ENCODE measurements at places on chromosomes 6 and 20.
A peak's percentile ranks its signal among the peaks of the same experiment; 100 is the strongest.

GRCh38 chr6:68958327-68958726 is 323.2 kb downstream of the ADGRB3 start:
- no peak for DNase-seq

DNA sequence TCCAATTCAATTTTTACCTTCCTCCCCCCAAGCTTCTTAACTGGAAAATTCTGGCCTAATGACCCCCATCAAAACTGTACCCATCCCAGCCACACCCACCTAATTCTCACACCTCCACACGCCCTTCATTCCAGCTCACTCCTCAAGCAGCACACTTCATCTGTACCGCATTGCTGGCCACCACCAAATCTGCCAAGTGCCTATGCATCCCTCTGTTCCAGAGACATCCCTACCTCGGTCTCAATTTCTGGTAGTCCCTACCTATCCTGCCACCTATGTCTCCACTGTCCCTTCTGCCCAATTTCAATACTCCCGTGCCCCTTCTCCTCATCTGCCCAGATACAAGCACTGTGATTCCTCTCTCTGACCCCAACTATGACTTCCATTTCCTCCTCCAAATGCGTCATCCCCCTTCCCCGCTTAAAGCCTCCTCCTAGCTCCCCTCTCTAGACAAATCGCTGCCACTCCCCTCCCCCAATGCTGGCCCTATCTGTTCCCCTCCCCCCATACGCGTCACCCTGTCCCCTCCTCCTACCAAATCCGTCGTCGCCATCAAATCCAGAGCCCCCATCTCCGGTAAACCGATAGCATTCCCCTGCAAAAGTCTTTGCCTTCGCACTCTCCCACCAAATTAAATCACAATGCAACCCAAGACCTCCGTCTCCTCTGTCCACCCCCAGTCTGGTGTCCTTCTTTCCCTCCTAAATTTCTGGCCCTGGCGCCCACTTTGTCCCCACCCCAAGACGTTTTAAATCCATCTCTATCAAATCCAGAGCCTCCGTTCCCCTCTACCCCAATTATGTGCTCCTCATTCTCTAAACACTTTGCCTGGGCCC is 1.2 kb downstream of the MTCH1 start:
- DNase-seq, result peak; percentile 83

DNA sequence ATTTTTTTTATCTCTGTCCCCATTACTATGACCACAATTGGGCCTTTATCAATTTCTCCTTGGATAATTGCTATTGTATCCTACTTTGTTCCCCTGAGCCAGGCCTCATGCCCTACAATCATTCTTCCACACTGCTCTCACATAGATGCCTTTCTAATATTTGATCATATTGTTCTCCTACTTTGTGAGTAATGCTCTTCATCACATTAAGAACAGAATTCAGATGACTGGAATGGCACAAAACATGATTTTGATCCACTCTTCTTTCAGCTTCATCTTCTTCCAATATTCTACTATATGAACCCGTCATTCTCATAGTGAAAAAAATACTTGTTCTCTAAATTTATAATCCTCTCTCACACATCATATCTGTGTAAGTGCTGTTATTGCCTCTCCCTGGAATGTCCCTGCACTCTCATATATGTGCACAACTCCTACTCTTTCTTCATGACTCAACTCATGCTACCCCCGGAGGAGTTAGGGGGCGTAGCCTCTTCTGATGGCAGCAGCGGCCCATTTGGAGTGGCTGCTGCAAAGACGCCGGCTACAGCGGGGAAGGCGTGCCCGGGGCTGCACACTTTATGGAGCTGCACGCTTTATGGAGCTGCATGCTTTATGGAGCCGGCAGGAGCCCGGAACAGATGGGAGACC is 25.3 kb upstream of the HACE1 start:
- no peak for DNase-seq

- peak; percentile 72 for DNase-seq
Observed at GRCh38 chr6:107646176-107646575, 156.3 kb downstream of the SOBP start.

DNA sequence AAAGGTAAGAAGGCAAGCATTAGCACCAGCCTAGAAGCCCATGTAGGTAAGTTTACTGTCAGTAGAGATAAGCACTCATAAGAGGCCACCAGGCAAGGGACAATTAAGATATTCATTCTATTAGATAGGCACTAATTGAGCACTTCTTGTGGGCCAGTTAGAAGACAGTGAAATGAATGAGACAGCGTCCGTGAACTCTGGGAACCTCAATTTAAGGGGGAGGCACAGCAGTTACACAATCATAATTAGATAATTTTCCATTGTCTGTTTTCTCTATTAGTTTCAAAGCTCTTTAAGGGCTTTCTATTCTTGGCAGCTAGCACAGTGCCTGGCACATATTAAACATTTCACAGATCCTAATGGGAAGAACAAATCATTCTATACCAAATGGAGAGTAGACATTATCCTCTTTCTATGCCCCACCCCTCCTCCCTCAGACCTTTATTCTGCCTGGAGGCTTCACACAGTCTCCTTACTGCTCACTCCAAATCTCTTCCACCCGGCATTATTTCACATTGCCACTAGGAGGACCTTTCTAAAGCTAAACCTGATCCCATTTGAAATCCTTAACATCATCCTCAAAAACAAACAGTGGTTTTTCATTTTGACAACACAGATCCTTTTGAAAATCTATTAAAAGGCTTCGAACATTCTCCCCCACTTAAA is 529.6 kb downstream of the ADGRB3 start:
- no peak for DNase-seq

DNA sequence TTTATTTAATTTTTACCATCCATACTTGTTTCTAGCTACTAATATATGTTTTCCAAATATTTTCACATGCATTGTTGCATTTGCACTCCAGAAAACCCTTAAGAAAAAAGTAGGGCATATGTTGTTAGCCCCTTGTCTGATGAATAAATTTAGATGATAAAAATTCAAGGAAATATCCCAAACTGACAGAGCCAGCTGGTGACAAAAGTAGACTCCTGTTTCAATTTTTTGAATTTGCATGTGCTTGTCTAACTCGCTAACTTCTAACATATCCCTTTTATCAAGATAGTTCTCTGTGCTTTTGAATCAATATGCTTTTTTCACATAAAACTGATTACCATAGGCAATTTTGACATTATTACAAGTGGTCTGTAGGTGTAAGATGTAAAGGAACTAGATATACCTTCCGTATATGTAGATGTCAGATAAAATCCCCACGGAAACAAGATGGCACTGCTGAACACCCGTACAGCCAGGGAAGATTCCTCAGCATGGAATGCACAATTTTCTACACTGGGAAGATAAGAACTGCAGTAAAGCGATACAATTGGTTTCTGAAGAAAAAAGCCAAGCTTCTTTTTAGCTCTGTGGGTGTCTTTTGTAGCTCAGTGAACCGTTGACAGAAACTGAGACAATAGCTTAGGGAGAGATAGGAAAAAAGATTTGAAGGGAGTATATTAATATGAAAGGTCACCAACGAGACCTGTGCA is 437.6 kb upstream of the RNF217 start:
- DNase-seq, result no peak

DNA sequence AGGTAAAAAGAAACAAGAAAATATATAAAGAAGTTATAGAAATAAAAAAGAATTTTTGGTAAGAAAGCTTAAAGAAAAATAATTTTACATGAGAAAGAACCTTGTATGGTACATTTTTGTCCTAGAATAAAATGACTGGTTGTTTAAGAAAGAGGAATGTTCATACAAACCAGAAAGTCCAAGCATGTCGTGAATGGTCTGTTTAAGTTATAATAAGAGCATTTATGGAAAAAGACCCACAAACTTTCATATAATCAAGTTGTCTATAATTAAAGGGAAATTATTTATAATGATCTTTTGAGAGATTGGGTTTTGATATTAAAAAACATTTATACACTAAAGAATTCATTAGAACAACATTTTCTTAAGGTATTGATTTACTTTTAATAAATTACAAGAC is 27.8 kb upstream of the FAM110A start:
- DNase-seq, result no peak

- no peak for DNase-seq
Observed at GRCh38 chr6:79841577-79842375, 105.6 kb downstream of the ELOVL4 start.

- DNase-seq, result no peak
Observed at GRCh38 chr6:34510299-34510698, 44.4 kb downstream of the PACSIN1 start.

- no peak for DNase-seq
Observed at GRCh38 chr6:37060195-37060559, 54.7 kb downstream of the FGD2 start.

DNA sequence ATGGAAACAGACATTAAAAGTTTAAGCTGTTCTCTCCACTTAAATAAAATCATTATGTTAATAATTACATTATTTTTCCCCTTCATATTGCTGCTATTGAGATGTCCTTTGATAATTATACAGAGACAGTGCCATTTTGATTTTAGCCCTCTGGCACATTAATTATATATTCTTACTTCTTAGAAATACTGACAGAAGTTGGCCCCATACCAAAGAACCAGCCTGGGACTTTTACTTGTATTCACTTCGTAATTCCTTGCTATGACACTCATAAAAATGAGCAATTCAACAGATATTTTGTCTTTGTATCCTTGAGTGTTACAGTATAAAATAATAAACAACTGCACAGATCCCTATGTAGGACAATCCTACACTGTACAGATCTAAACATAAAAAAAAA is 743.7 kb downstream of the TBC1D32 start:
- DNase-seq, result no peak

DNA sequence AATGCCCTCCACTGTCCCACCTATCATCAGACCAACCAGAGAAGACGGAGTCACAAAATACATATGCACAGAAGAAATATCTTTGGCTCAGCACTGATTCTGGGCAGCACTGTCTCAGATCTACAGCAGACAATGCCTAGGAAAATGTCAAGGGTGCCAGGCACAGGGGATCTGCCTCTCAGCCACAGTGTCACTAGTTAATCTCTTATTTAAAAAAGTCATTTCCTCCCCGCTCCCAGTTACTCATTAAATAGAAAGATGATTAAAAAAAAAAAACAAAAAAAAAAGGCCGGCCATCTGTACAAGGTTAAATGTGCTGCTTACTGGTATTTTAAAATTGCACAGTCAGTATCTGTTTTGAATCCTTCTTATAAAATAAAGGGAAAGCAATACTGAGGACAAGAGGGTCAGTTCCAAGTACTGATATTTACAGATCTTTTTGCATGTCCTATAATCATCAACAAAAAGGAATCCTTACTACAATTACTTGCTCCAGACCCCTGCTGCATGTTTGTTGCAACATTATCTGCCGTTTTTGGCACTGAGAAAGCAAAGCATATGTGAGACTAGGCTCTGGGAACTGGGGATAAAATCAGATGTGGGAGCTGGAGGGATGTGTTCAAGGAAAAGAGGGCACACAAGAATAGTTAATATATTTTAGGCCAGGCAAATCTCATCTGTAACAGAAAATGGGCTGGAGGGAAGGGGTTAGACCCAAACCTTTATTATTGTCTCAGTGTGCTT is 299.3 kb downstream of the KIF16B start:
- no peak for DNase-seq

DNA sequence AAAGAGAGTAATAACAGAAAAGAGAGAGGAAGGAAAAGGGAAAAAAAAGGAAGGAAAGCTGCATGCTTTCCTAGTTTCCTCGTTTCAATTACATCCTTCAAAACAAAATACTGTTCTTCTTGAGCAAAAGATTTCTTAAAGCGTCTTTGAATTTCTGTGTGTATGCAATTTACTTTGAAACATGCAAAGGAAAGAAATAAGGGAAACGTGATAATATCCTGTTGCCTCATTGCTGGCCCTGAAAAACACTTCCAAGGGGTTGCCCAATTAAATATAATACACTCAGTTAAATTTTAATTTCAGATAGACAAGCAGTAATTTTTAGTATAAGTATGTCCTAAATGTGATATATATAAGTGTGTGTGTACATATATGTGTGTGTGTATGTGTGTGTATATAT is 51.2 kb upstream of the TPD52L1 start:
- DNase-seq, result no peak
